MG63 (cell line): ENCODE measurements at places on chromosomes 5 and 9. TPM values are rescaled to one million over a fixed set of nuclear protein-coding genes. Genes with fewer than 3 reads are reported as not detected.

GRCh38 chr5:73374520-73375190, 73.9 kb downstream of the FOXD1 start:
- peak; percentile 16 for DNase-seq

DNA sequence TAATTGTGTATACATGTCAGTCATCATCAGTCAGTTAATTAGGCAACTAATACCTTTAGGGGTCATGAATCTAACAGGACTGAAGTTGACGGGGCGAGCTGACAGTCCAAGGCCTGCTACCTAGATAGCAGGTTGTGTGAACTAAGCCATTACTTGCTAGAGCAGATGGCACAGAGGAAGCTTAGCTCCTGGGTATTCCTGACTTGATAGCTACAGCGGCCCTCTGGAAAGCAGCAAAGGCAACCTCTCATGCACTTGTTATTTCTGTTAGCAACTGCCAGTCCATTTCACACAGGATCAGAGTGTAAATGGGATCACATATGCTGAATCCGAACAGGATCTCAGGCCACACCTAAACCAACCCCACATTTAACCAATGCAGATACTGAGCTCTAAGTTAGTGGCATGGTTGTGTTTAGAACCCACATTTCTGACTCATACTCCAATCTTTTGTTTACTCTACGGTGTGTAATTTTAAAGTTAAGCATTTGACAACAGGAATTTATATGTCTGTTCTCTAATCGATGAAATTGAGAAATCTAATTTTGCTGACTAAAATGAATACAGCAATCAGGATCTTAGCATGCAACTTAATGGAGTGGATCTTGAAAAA, 521.3 kb upstream of the ZNF608 start:
- DNase-seq: no peak

GRCh38 chr5:126143622-126144021, 279.6 kb upstream of the GRAMD2B start:
- DNase-seq: no peak

GRCh38 chr5:151198861-151199260, 25.0 kb downstream of the CCDC69 start:
- DNase-seq: no peak

DNA sequence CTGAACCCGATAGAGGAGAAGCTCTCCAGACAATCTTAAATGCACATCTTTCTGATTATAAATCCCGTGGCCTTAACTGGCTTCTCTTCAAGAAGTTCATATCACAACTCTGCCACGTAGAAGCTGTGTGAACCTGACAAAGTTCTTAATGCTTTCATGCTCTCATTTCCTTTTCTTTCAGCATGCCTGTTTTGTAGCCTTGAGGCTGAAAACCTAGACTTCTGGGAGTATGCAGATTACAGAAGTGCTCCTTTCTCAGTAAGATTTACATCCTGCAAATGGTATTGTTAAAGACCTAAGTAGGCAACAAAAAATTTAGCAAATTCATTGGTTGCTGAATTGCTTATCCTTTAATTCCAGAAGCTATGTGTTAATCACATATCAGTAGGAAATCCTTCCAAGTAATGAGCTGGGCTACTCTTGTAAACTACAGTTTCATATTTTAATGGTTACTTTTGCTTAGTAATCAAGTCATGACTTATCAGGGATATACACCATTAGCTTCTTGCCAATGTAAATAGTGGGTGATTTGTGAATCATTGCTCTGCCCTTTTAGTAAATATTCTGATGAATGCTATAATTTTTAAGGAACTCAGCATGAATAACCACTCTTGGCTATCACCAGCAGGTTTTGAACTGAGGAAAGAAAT, 334.7 kb downstream of the FBXL7 start:
- no peak for DNase-seq

GRCh38 chr5:87188391-87188790, 79.3 kb upstream of the RASA1 start:
- no peak for DNase-seq

DNA sequence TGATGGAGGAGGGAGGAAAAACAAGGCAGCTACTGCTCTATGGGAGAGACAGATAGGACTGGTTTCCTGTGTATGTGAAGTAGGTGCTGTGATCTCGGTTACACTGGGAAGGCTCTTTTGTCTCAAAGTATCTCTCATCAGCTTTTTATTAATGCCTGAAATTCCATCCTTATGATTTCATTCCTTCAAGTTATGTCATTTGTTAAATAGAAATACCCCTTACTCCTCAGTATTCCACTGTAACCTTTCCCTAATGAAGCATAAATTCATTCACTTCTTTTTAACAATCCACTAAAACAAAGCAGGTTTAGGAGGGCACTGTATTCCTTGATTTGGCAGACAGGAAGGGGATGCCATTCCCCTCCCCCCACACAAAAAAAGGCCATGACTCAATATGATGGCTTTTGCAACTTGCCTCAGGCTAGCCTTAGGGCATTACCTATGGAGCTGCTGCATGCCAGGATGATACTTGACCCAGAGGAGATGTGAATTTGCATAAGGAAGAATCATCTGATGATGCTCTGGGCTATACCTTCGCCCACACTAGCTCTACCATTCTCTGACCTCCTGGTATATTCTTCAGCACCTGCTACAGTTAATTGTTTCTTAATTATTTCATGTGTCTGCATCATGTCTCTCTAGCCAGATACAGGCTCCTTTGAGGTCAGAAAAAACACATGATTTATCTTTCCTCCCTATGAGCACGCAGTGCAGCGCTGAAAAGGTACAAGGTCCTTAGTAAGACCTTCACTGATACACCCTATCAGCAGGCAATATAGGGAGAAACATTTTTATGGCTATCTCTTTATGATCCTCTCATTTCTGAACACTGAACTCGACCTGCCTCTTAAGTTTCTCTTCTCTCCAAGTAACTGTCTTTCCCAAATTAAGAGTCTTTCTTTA, 26.3 kb downstream of the NR3C1 start:
- DNase-seq: peak; percentile 48

- no peak for DNase-seq
These were observed 393.3 kb downstream of the KIF4B start for GRCh38 chr5:155406815-155407214.

- no peak for DNase-seq
These were observed 714.5 kb upstream of the WWC1 start for GRCh38 chr5:167576897-167577296.

- no peak for DNase-seq
These were observed 383.7 kb downstream of the DMAC1 start for GRCh38 chr9:7415836-7416235.

DNA sequence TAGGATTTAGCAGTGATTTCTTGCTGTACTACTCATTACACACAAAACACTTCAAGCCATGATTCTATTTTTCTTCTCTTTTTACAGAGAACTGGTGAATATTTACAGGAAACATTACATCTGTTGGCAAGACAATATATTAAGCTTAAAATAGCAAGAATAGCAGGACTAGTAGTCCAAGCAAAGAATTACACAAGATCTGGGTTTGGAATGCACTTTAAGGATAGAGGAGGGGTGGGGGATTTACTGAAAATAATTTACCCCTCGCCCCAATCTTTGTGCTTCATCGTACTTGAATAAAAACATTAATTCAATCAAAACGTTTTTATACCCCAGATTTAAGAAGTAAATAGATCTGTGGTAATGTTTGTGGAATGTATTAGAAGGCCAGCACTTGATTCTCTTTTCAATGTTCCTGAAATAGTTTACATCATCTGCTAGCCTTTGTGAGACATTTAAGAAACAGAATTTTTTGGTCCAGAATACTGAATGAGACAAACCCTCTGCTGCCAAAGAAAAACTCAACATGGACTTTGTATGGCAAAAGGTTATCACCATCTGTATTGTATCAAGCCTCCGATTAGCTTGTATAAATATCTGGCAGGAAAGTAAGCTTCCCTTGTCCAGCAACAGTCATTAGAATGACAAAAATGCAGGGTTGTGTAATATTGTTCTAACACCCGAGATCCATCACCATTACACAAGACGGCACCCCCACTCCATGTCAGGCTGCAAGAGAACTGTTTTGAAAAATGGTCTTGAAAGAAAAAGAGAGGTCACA, 23.8 kb downstream of the SVEP1 start:
- DNase-seq: peak; percentile 66

GRCh38 chr5:118996098-118996497, 7.8 kb upstream of the DTWD2 start:
- DNase-seq: no peak

- DNase-seq: no peak
These were observed 1828.2 kb downstream of the MAT2B start for GRCh38 chr5:165333623-165334022.

DNA sequence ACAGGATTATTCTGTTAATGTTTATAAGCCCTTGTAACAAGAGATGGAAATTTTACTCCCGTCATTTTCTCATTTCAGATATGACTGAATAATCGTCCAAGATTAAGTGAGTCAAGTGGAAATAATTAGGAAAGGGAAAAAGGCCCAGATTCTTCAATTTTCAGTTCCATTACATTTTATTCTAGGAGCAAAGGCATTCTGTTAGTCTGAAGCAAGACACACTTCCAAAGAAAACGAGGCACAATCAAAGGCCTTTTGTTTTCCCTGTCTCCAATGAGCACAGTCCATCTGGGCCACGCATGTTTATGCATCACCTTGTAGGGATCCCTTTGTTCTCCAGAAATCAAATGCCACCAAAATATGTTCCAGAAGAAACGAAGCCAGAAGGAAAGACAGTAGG, 382.9 kb upstream of the RFX3 start:
- DNase-seq: no peak

DNA sequence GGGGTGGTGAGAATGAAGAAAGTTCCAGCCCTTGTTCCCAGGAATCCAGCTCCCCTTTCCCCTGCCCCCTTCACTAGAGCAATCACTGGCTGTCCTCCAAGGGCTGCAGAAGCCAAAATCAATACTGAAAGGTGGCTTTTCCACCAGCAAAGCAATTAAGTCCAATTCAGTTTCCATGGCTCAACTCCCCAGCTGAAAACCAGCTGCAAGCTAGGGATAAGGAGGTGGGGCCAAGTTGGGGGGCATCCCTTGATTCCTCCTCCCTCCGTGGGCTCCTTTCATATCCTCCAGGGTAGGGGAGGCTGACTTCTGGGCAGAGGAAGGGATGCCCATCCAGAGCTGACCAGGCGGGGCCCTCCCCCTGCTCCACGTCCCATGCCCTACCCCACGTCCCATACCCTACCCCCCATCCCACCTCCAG, 22.7 kb downstream of the CAMK2A start:
- no peak for DNase-seq

GRCh38 chr9:105259731-105260612, 15.5 kb downstream of the SLC44A1 start:
- no peak for DNase-seq

GRCh38 chr5:142017832-142018427, 5.1 kb upstream of the GNPDA1 start:
- DNase-seq: no peak

- no peak for DNase-seq
These were observed 8.4 kb downstream of the C5orf47 start for GRCh38 chr5:173997331-173997730.

GRCh38 chr9:94472806-94473360, 82.0 kb upstream of the PCAT7 start:
- DNase-seq: no peak

- no peak for DNase-seq
These were observed 467.0 kb downstream of the HTR1A start for GRCh38 chr5:63495225-63495624.

DNA sequence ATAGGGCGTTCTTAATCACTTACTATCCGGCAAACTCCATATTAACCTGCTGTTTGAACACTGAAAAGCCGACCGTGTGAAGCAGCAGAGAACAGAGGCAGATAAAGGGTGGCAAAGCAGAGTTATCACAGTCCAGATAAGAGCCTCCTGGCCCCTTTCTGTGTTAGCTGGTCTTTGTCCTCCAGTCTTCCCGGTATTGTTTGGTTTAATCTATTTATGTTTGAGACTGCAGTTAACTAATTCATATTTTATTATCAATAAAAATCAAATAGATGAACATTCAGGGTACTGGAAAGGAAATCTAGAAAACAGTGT, 6.0 kb upstream of the HTR4 start:
- DNase-seq: no peak

DNA sequence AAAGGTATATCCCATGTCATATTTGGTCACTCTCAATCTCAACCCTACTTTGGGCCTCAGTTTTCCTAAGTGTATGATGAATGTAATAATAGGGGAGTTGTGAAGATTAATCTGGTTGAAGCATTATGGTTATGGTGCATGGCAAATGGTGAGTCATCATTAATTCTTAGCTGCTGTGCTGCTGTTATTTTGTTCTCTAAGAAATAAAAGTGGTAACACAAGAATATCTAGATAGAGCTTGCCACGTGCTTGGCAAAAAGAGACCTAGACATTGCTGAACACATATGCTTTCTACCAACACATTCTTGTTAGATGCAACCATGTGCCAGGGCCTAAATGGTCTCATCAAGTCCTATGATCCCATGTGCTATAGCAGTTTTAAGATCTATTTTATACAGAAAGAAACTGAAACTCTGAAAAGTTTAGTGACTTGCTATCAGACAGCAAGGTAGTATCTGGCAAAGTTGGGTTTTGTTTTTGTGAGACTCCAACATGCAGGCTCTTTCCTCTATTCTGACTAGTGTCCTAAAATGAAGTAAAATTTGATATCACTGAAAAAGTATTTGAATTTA, 699.9 kb upstream of the MEF2C start:
- no peak for DNase-seq

DNA sequence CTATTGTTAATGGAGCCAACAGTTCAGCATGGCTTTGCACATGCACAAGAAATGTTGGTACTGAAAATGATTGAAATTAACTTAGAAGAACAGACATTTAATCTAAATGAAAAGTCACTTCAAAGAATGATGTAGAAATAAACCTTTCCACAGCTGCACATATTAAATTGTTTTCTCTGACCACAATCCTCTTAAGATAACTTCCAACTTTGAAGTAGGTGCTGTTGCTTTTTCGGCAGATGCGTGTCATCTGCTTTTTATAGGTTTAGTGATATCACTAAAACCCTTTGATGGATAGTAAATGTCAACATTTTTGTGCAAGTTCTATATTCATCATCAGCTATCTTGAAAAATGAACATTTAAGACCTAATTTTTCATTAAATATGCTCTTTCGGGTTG, 25.3 kb upstream of the SLC1A3 start:
- no peak for DNase-seq

Gene RNF224
- total RNA-seq: not detected in 2 replicates

Gene TTC23L
- not detected in 2 replicates for total RNA-seq

Gene QRFP
- not detected in 2 replicates for total RNA-seq

Gene PSMD5
- 20.4 and 29.1 TPM in 2 replicates for total RNA-seq

Gene FRMD3
- 1.1 TPM in 1 of 2 replicates, not detected in the other for total RNA-seq

Gene LCN1
- total RNA-seq: not detected in 2 replicates
